WTC11 (cell line): ENCODE measurements at places on chromosomes 12 and 14. TPM values are rescaled to one million over a fixed set of nuclear protein-coding genes. Genes with fewer than 3 reads are reported as not detected.

Gene SLC6A15
- total RNA-seq: 27.0 to 30.7 TPM (median 27.2 TPM) in 3 replicates

Gene RTN1
- 1.1 to 2.8 TPM (median 1.5 TPM) in 3 replicates for total RNA-seq

Gene HVCN1
- total RNA-seq: 5.7 to 8.4 TPM (median 7.9 TPM) in 3 replicates

Gene SOAT2
- total RNA-seq: not detected in 3 replicates

Gene KRT72
- 0.11 TPM in 1 of 3 replicates, not detected in the others for total RNA-seq

Gene FGF23
- 0.24 to 0.82 TPM (median 0.60 TPM) in 3 replicates for total RNA-seq

Gene TAS2R46
- 0.44 to 0.85 TPM (median 0.69 TPM) in 3 replicates for total RNA-seq

Gene DYRK2
- total RNA-seq: 32.7 to 38.1 TPM (median 36.1 TPM) in 3 replicates

Gene UTP20
- total RNA-seq: 23.1 to 34.1 TPM (median 24.5 TPM) in 3 replicates
